T follicular helper cell (primary cell): ENCODE measurements at places on chromosomes 5 and 9.
A peak's percentile ranks its signal among the peaks of the same experiment; 100 is the strongest.

- DNase-seq = no peak
Observed at GRCh38 chr5:172906888-172907287, 52.3 kb upstream of the RPL26L1 start.

DNA sequence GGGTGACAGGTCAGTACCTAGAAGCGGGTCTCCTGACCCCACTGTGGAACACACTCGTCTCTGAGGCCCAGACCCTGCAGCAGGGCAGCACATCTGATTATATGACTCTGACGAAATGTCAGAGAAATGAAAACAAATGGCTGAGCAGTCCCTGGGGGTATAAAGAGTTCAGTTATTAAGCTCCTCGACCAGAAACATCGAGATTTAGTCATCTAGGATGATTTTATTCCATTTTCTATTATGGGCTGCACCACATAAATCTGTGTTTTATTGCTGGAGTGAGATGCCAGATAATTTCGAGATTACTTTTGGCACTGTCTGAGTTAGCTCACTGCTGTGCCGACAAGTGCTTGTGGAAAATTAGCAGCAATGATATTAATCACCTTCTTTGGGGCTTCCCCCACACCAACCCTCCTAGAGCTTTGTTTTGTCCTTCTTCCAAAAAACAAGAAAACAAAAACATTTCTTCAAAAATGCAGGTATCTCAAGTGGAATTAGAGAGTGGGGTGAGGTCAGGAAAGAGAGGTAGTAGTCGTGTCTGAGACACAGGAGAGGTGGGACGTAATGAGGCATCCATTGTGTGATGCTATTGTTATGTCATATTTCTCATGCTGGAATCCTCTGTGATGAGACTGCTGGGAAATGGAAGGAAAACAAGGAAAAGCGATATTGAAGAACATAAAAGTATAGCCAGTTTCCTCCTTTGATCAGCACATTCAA lies 495.5 kb downstream of the DMAC1 start:
- DNase-seq = no peak

- peak; percentile 51 for DNase-seq
Observed at GRCh38 chr5:132385326-132386105, 16.0 kb downstream of the SLC22A5 start.

GRCh38 chr9:123470121-123470782 lies 114.3 kb downstream of the CRB2 start:
- DNase-seq = no peak

DNA sequence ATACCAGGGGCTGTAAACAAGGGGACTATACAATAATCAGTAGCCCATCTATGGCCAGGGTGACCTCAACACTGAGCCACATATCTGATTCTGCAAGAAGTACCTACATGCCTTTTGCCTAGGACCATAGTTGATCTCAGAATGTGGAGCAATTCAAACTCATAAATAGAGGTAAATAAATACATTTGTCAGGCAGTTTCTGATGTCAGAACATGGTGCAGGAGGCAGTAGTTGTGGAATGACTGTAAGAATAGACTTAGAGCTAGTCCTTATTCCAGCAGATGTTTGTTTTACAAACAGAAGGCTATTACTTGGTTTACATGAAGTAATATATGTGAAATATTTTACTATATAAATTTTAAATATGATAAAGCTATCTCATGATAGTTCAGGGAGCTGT lies 330.7 kb upstream of the DAB2 start:
- no peak for DNase-seq

DNA sequence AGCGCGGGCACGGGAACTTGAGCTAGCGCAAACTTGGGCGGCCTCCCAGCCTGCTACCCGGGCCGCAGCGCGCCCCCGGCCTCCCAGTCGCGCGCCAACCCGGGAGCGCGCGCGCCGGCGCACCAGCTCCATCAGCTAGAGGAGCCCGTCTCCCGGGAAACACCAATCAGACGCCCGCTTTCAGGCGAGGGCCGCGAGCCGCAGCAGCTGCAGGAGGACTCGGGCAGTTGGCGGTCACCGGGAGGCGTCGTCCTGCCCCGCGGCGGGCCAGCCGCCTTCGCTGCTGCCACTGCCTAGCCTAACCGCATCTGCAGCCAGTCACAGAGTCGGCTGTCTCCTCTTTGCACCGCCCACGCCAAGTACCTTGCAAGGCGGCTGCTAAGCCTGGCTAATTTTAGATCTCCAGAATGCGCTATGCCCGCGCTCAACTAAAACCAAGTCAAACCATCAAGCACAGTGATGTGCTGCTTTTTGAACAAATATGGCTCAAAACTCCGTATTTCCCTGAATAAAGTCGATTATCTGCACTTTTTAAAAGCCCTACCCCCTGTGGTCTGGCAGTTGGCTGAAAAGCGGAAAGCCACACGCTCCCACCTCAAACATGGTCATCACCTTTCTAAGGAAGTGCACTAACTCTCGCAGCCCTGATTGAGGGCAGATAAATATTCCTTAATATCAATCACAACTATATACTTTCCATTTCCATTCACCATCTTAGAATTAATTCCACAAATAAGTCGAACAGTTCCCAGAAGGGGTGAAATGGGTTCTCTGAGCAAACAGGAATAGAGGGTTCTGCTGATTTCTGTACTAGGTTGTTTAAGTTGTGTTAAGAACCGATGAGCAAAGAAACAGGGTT lies 221.8 kb downstream of the MEF2C start:
- no peak for DNase-seq

DNA sequence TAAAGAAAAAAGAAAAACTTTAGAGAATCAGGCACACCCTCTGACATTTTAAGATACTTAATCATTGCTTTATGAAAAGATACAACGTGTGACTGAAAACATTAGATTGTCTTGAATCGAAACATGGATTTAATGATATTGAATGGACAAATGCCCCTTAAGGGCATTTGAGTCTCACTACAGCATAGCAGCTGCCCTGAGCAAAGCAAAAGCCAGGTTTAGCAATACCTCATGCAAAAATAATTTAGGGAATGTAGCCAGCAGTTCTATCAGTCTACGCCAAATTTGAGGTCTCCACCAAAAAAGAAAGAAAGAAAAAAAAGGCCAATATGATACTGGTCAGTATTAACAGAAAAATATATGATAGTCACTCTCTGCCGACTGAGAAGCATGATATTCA lies 56.6 kb upstream of the LMNB1 start:
- DNase-seq = no peak

- no peak for DNase-seq
Observed at GRCh38 chr5:1494780-1495524, 28.8 kb downstream of the LPCAT1 start.

- no peak for DNase-seq
Observed at GRCh38 chr9:93463638-93464248, 10.4 kb upstream of the FAM120AOS start.
